Cortex of kidney (tissue), 1 donor: ENCODE measurements at places on chromosomes 7 and 10.

- no peak for DNase-seq
Observed at GRCh38 chr7:44390701-44391100, 65.3 kb upstream of the CAMK2B start.

DNA sequence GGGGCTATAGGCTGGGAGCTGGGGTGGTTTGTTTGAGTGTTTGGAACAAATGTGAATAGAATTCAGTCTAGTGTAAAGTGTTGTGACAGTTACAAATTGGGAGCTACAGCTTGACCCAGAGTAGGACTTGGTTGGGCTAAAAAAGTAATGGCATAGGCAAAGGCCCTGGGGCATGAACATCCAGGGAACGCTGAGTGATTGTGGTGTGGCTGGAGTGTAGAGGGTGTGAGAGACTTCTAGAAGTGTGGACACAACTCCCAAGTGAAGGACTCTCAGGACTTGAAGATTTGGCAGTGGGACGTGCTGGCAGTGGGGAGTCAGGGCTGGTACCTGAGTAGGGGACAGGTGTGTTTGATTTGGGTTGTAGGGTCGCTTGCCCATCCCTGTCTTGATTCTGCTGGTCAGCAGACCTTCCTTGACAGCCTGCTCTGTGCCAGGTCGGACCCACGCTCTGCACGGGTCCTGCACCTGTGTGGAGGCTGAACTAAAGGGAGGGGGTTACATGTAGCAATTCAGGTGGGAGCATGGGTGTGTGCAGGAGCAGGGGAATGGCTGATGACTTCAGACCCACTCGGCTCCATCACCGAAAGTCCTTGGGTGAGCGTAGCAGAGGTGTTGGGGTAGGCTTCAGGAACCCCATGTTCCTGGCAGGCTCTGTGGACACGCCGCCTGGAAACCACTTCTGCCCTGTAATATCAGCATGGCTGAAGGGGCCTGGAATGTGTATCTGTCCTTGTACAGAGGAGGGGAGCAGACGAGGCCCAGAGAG, 43.3 kb downstream of the ZMIZ1 start:
- no peak for DNase-seq

DNA sequence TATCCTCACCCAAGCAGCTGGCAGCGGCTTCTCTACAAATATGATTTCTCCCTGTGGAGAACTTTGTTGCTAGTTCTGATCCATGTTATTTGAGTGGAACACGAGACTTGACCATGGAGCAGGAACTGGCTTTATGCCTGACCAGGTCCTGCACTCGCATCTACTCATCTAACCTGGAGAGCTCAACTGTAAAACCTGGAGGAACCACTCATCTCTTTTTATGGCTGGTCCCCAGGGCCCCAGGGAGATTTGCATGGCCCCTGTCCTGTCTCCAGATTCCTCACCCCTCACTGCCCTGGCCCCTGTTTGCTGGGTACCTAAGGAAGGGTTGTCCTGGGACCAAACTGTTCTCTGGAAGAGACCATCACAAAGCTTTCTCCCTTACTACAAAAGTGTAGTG, 16.0 kb downstream of the TCAF1 start:
- no peak for DNase-seq

- DNase-seq = no peak
Observed at GRCh38 chr7:149795126-149795525, 21.7 kb upstream of the ZNF467 start.

DNA sequence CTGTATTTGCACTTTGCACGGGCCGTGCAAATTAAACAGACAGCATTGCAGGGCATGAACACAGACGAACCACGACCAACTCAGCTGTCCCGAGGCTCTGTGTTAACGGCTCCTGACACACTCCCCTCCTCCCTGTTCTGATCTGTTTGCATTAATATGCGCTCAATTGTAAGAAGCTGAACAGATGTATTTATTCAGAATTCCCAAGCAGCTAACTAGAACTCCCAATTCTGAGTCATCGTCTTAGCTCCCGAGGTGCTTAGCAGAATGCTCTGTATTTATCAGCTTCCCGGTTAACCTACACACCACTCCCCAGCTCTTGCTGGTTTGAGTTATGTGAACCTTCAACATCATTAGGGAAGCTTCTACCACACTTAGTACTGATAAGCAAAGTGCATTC, 286.4 kb downstream of the PTPRN2 start:
- DNase-seq = no peak

DNA sequence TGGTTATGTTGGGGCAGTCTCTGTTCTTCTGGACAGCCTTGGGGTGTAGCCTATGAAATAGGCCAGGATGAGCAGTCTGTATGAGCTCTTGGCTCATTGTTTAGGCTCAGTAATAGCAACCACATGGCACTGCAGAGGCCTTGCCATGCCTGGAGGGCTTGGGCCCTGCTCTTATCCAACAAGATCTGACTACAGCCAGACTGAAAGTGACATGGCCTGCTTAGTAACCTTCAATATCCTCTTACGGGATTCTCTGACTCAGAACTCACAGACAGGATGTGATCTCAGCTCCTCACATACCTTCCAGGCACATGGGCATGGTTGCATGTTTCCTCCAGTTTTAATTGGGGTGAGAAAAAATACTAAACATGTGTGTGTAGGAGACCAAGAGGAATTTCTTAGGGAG, 289.3 kb downstream of the PTEN start:
- DNase-seq = no peak

DNA sequence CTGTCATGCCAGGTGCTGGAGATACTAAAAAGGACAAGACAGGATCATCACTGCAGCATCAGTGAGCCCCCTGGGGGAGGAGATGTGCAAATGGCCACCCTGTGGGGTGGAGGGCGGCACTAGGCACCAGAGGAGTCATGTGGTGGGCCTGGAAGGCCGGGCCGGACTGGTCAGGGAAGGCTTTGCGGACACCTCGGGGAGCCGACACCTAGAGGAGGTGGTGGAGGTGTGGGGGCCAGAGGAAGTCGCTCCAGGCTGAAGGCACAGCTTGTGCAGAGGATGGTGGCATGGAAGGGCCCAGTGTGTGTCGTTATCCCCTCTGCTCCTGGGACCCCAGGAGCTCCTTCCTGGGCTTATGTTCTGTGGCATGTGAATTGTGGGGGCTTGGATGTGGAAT, 437.7 kb downstream of the RPS24 start:
- no peak for DNase-seq

DNA sequence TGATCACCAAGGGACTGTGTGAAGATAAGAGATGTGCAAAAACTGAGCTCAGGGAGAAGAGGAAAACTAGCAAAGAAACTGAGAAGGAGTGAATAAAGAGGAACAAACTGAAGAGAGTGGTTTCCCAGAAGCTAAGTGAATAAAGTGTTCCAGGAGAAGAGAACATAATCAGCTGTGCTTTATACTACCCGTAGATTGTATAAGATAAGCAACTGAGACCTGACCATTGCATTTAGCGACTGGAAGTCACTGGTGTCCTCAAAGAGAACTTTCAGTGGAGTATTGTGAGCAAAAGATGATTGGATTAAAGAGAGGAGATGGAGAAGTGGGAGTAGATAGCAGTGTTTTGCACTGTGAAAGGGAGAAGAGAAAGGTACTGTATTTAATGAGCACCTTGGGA, 14.6 kb downstream of the PHTF2 start:
- DNase-seq = no peak

DNA sequence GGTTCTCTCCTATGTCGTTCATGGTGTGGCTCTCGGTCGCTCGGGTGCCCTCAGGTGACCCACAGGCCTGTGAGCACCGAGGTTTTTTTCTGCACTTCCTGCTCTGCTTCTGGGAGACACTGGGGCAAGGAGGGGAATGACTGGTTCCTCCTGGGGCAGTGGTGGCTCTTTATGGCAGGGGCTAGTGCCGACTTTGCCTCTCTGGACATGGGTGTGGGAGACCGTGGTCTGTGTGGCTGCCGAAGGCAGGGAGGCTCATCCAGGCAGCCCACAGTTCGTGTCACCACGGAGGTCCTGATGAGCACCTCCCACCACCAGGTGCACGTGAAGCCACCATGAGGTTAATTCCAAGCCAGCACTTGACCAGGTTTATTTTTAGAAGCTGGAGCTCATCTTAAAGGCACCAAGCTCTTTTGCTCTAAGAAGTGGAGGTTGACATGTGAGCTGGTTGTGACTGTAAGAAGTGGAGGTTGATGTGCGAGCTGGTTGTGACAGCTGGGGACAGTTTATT, 24.7 kb upstream of the DPYSL4 start:
- DNase-seq = no peak

GRCh38 chr7:137165241-137165640, 178.3 kb downstream of the PTN start:
- DNase-seq = no peak

DNA sequence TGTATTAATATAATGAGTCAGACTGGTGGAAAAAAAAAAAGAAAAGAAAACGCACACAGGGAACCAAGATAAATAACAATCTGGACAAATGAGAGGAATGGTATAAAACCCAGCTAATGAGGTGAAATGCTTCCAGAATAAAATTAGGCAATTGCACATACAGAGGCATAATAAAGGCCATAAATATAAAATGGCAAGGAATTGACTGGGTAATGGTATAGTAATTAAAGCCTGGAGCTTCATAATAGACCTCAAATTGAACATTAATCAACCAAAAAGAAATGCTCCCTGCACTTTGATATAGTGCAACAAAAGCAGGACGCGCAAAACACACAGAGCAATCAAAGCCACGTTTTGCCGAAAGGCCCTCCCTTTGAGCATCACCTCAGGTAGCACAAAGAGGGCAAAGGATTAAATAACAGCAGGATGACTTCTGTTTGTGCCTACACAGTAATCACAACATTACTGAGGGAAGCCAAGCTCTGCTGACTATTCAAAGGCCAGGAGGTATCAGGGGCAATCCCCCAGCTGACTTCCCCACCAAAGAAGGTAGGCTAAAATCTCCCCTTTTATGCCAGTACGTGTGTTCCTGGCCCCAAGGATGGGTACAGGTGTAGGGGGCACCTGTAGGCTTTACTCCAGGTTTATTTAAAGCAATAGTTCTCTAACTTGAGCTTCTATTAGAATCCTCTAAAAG, 343.7 kb downstream of the ELMO1 start:
- DNase-seq = no peak

GRCh38 chr10:44716470-44717015, 194.6 kb upstream of the TMEM72 start:
- DNase-seq = no peak

DNA sequence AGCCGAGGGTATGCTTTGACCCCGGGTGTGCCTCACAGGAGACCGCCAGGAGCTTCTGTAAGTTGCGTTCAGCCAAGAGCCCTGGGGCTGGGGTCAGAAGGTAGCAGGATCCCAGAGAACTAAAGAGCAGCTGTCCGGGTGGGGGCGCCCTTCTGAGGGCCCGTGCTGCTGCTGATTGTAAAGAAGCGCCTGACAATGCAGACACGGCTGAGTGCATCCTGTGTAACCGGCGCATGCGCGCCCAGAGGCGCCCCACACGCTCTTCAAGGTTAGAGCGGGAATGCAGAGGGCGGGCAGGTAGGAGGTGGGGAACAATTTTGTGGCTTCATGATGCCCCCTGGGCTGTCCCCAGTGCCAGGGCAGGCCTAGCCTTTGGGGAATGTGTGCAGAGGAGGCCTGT, 210.2 kb upstream of the CTBP2 start:
- DNase-seq = no peak

- DNase-seq = no peak
Observed at GRCh38 chr10:88256886-88257285, 326.2 kb downstream of the RNLS start.

GRCh38 chr7:114832906-114833595, 88.8 kb upstream of the MDFIC start:
- no peak for DNase-seq

- DNase-seq = no peak
Observed at GRCh38 chr10:13787015-13787421, 200.3 kb downstream of the PRPF18 start.

GRCh38 chr7:16816824-16817223, 12.0 kb upstream of the AGR2 start:
- no peak for DNase-seq

- DNase-seq = no peak
Observed at GRCh38 chr7:29167721-29168120, 21.4 kb upstream of the CPVL start.

GRCh38 chr7:132769280-132769679, 193.0 kb upstream of the PLXNA4 start:
- DNase-seq = no peak

DNA sequence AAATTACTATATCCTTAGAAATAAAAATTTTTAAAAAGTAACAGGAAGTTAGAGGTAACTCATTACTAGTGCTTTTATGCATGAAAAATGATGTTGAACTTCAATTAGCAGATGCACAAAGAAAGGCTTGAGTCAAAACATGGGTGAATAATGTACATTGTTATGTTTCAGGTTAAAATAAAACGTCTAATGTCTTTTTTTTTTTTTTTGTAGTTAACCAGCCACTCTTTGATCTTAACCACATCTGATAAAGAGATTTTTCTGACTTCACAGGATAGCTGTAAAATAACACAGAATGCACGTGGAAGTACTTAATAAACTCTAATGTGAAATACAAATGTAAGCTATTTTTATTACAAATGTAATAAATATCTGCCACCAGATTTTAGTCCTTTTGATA, 61.7 kb downstream of the GSAP start:
- no peak for DNase-seq
